NCI-H2107 (cell line): ENCODE measurements at places on chromosomes 13 and 19.

DNA sequence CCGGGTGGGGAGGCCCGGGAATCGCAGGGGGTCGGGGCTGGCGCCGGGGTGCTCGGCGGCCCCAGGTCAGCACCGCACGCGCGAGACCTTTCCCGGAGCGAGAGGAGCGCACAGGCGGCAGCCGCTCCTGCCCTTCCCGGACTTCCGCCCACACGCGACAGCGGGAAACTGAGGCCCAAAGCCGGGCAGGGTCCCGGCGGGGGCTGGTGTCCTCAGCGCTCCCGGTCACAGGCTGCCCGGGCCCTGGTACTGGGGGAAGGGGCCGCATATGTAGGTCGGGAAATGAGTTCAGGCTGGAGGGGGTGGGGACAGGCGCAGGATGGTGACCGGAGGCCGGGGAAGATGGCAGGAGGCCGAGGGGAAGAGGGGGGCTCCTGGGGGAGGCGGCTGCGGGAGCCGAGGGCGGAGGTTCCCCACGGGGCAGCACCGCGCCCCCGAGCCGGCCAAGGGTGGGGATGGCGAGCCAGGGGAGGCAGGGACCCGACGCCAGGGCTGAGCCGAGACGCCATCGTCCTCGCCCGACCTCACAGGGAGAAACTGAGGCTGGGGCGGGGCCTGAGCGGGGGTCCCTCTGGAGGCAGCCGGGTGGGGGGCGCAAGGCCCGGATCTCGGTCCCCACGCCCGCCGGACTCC, 662 bp downstream of the CBARP start:
- DNase-seq = no peak

GRCh38 chr13:42551611-42552010, 22.3 kb upstream of the TNFSF11 start:
- no peak for DNase-seq

GRCh38 chr13:111961236-111961635, 105.7 kb upstream of the SOX1 start:
- DNase-seq = no peak

DNA sequence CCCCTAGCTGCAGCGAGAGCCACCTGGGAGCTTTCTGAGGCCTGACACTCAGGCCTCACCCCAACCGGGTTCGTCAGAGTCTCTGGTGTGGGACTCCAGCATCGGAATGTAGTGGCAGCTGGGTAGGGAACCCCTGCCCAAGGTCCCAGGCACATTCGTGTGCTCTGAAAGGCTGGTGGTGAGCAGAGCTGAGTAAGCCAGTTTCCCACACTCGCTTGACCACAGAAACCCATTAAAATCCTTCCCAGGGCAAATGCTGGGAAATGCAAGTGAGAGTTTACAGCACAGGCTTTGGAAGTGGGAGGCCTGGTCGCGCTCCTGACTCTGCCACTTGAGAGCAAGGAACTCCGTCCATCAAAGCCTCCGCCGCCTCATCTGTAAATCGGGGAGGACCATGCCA, 4.2 kb downstream of the TRAPPC6A start:
- DNase-seq = no peak

GRCh38 chr13:82766732-82767321, 1115.4 kb downstream of the SLITRK1 start:
- DNase-seq = no peak

DNA sequence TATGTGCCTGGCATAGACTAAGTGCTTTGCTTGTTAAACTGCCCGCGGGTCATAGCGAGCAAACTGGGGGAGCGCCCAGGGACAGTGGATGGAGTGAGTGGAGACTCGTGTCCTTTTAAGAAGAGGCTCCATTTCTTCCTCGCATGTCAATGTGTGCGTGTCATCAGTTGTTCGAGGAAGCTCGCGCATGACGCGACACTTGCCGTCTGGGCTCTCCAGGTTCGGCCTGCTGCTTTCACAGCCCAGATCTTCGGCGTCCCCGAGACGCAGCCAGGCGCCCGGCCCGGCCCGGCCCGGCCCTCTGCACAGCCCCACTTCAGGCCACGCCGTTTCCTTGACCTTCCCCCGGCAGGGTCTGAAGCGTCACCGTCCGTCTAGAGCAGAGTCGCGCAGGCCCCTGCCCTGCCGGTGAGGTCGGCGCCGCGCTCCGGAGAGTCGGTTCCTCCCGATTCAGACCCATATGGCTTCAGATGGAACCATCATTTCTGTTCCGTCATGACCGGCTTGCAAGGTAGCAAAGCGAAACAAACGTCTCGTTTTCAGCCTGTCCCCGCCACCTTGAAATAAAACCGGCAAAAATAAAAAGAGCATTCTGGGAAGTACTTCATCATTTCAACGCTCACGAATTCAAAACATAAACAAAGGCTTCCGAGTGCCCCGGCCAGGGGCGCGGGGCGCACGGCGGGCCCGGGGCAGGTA, 599 bp upstream of the ARHGEF7 start:
- DNase-seq = no peak

- DNase-seq = no peak
Observed at GRCh38 chr13:104485571-104485970, 1419.4 kb upstream of the SLC10A2 start.
